ENCODE measurements at places on chromosomes 5 and 9.

DNA sequence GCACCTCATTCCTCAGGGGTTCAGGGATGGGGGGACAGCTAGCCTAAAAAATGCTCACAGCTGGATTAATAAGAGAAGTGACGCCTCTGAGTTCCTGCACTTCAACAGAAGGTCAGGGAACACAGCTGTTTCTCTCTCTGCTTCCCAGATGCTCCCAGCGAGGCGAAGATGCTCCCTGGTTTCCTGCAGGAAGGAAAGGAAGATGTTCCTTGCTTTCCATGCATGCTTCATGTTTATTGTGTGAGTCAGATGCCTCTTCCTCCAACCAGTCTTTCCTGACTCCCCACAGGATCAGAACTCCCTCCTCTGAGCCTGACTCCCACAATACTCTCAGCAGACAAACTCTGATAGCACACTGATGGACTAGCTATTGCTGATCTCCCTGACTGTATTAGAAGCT lies 71.9 kb downstream of the MFAP3 start:
- DNase-seq: no peak

DNA sequence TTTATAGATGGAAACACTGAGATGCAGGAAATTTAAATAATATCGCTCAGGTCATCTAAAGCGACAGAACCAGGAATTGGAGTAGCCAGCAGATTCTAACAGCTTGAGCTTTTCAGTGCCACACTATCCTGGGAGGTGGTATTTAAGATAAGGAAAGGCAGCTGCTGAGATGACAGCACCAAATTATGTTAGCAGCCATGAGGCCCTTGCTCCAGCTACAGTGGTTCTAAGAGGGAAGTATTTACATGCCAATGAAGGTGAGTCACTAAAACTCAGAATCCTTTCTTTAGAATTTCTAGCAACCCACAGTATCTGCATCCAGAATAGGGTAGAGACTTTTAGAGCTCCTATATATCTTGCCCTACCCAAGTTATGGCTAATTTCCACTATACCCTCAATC lies 127.0 kb upstream of the VLDLR start:
- DNase-seq: no peak

DNA sequence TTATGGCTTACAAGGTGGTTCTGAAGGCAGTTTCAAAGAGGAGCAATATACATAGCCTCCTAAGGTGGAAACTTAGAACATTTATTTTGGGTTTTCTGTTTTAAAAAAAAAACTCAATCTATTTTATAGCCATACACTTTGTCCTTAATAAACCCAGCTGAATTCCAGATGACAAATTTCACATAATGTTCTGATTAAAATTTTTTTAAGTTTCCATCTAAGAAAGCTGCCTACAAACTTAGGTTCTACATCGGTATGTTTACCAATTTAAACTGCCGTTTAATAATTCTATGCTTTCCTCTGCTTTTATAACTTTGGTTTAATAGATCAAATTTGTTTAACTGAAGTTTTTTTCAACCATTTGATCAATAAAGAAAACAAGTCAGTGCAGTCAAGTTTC lies 12.5 kb downstream of the NR3C1 start:
- no peak for DNase-seq

- DNase-seq: no peak
These were observed 92.6 kb upstream of the GAS1 start for GRCh38 chr9:87039809-87040392.

GRCh38 chr9:3827175-3827574 lies 301.4 kb upstream of the RFX3 start:
- peak; percentile 73 for DNase-seq

DNA sequence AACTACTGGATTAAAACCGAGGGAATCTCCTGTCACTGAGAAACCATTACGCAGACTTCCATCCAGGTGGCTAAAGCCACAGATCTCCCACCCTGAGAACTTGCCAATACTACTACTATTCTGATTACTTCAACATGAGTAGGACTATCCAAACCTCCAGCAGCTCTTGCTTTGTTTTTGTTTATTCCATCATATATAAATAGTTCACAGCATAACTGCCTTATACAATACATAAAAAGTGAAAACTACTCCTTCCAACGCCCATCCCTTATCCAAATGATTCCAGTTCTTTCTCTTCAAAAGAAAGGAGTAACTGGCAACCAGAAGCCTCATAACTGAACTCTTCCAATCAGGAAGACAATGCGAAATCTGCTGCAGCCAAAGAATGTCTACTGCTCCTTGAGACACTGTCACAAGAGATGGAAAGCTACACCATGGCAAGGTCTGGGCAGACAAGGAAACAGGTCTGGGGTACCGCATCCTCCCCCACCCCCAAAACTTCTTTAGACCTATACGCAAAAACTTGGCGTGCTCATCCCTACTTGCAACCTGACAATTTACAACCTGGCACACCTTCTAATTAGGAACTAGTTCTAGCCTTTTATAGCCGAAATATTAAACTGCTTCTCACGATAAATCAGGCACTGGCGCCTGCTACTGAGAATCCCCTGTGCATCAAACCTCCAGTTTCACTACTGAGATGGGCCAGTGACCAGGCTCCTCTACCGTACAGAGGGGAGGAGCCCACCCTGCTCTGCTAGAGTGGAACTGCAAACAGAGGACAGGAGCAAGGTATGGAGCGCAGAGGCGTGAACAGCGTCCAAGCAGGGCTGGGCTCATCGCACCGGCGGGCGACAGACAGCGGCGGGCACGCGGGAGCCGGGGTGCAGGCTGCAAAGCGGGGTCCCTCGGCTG lies 986 bp downstream of the PLPP1 start:
- no peak for DNase-seq

- no peak for DNase-seq
These were observed 69.2 kb upstream of the PLPP1 start for GRCh38 chr5:55603922-55604321.

- no peak for DNase-seq
These were observed 8.5 kb downstream of the ELOVL7 start for GRCh38 chr5:60835554-60835953.

DNA sequence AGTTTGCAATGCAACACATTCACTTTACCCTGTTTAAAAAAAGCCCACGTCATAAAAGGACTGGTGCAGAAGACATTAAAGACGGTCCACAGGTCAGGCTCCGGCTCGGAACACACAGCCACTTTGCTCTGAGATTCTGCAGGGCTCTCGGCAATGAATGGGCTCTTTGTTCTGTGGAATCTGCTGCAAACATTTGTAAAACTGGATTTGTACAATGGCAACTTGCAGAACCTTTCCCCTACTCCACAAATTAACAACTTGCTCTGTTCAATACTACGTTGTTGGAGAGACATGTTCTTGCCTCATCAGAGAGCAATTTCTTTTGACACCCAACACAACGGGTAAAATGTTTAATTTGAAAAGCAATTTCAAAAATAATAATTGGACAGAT lies 13.0 kb upstream of the NR5A1 start:
- no peak for DNase-seq

DNA sequence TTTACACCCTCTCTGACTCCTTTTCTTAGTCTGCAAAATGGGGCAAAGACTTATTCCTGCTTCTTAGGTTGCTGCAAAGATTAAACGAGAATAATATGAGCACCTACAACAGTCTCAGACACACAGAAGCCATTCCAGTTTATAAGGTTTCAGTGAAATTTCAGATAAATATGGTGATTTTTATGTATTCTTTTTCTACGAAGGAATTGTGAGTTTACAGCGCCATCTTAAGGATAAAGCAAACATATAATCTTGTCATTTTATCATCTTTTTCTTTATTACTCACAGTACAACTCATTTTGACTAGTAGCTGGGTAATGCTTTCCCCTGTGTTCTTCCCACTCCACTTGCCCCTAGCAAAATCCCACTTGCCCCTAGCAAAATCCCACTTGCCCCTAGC lies 29.2 kb upstream of the SMC5 start:
- DNase-seq: no peak

- DNase-seq: no peak
These were observed 63.9 kb downstream of the ADAMTS12 start for GRCh38 chr5:33827885-33828284.

DNA sequence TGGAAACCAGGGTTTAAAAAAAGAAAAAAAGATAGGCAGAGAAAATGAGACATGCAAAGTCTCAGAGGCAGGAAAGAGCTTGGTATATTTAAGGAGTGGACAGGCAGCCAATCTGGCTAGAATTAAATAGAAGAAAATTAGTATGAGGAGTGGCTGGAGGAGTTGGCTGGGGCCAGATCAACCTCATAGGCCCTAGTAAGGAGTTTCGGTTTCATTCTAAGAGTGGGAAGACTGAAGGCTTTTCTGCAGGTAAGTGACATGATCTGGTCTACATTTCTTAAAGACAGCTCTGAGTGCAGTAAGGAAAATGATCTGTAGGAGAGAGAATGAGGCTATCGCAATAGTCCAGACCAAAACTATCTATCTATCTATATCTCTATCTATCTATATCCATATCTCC lies 27.5 kb downstream of the ADRB2 start:
- DNase-seq: no peak

GRCh38 chr9:113738496-113738892 lies 137.6 kb upstream of the ZNF618 start:
- no peak for DNase-seq

GRCh38 chr9:26033336-26033735 lies 355.1 kb upstream of the TUSC1 start:
- no peak for DNase-seq

DNA sequence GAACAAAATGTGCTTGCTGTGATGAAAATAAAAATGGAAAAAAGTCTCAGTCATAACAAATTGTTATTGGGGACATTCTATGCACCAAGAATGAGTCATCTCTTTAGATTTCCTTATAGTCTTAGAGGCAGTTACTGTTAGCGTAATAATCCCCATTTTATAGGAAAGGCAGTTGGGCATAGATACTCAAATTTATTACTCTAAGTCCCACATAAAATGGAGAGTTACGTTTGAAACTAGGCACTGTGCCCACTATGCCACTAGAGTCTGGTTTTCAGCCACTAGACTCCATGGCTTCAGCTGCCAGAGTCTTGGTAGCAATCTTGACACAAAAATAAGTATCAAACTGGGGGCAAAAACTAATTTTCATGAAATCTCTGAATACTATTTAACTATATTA lies 317.9 kb upstream of the MEF2C start:
- no peak for DNase-seq

- DNase-seq: no peak
These were observed 17.1 kb upstream of the FAM81B start for GRCh38 chr5:95374061-95374460.

GRCh38 chr5:135382106-135382790 lies 16.8 kb downstream of the MACROH2A1 start:
- DNase-seq: no peak

DNA sequence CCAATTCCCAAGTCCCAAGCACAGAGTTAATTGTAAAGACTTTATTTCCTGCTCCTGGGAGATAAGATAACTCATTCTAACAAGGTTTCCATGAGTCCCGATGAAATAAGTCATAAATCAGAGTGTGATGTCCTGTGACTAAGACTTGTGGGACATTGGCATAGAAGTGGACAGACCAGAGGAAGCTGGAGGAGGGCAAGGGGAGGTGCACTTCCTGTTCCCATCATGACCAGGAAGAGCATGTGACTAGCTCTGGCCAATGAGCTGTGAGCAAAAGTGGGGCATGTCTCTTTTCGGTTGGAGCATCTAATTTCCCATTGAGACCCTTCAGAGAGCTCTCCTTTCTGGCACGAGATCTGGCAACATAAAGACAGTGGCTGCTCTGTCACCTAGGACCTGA lies 100.4 kb downstream of the ZNF354C start:
- no peak for DNase-seq

DNA sequence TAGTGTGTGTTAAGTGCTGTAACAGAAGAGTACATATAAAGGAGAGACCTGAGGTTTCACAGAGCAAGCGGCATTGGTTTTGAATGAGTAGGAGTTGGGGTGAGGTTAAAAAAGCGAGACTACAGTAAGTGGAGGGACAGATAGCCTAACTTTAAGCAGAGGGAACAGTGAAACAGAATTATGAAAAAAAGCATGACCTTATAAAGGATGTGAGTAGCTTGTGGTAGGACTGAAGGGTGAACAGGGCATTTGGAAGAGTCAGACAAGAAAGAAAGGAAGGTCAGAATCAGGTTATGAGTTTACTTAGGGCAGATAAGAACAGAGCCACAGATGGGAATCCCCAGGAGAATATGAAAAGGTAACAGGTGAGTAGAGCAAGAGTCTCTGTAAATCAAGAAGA lies 22.5 kb downstream of the MSANTD3 start:
- no peak for DNase-seq

DNA sequence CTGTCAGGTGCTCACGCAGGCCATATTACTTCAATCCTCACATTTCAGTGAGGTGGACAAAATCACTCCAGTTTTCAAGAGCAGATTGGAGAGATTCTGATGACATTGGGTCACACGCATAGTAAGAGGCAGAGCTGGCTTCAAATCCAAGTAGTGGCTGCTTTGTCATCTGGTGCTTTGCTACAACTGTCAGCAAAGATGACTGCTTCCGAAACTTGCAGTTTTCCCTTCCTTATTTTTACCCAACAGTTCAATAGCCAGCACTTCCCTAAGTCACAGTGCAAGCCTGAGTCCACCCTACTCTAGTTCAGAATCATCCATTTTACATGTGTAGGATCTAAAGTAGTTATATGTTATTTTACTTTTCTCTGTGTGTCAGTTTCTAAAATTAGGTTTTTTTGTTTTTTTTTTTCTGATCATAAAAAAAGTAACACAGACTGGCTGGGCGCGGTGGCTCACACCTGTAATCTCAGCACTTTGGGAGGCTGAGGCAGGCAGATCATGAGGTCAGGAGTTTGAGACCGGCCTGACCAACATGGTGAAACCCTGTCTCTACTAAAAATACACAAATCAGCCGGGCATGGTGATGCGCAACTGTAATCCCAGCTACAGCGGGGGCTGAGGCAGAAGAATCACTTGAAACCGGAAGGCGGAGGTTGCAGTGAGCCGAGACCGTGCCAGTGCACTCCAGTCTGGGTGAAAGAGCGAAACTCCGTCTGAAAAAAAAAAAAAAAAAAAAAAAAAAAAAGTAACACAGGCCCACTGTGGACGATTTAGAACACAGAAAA lies 49.6 kb downstream of the ANKDD1B start:
- DNase-seq: no peak

DNA sequence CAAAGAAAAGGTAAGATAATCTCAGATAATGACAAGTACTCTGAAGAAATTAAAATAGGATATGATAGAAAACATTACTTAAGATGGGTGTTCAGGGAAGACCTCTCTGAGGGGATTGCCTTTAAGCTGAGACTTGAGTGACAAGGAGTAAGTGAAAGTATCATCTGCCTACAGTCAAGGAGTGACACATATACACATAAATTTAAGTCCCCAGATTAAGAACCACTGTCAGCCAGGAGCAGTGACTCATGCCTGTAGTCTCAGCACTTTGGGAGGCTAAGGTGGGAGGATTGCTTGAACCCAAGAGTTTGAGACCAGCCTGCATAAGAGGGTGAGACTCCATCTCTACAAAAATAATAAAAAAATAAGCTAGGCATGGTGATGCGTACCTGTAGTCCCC lies 19.7 kb upstream of the ANKHD1 start:
- peak; percentile 1 for DNase-seq
